Fibroblast of lung (primary cell): ENCODE measurements at places on chromosomes 16 and 17. TPM values are rescaled to one million over a fixed set of nuclear protein-coding genes. Genes with fewer than 3 reads are reported as not detected.

GRCh38 chr16:20042848-20043247 is 30.8 kb downstream of the GPR139 start:
- H3K27me3 ChIP-seq, result no peaks in the 10 kb centered on the region
- no peak for DNase-seq
- H3K4me1 ChIP-seq, result no peaks in the 10 kb centered on the region
- H3K4me3 ChIP-seq, result no peak overlapping the region
- H3K36me3 ChIP-seq, result no peaks in the 10 kb centered on the region

Gene CLN3
- total RNA-seq, result 19.3 and 23.3 TPM in 2 replicates

DNA sequence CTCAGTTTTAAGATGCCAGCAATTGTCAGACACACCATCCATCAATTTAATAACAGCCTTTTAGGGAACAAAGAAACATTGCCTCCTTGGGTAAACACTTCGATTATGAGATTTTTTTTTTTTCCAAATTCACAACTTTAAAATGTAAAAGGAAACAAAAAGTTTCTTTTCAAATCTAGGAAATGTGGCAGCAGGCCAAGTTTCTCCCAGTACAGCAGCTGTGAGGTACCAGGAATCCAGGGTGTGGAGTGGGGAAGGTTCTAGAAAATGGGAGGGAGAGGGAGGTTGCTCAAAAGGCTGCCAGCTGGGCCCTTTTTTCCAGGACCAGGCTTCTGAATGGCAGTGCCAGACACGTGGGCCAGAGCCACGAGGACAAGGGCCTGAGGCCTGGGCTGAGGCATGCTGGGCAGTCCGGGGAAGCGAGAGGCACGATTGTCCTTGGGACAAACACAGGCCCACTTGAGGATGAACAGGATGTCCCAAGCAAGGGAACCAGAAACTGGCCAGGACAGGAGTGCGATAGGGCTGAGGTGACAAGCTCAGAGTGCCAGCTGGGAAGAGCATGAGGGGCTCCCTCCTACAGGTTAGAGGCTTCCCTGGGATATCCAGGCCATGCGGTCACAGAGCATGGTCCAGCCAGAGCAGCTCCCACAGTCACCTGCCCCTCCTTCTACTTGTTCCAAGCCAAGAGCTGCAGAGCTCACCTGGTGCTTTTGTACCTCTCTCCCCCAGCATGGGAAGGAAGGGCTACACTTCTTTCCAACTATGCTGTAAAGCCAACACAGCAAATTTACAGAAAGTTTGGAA is 215.1 kb downstream of the KATNIP start:
- no peak overlapping the region for H3K4me3 ChIP-seq
- H3K4me1 ChIP-seq, result no peaks in the 10 kb centered on the region
- no peak overlapping the region for H3K27ac ChIP-seq
- DNase-seq, result no peak
- H3K36me3 ChIP-seq, result peaks cover 3% of the 10 kb centered on the region
- H3K27me3 ChIP-seq, result no peaks in the 10 kb centered on the region

Gene TBC1D3C
- total RNA-seq, result 1.3 TPM in 1 of 2 replicates, not detected in the other

Gene MYH1
- not detected in 2 replicates for total RNA-seq
